ENCODE measurements at places on chromosomes 12 and 14. TPM values are rescaled to one million over a fixed set of nuclear protein-coding genes. Genes with fewer than 3 reads are reported as not detected.

The NKX2-8 gene
- not detected for polyA plus RNA-seq

- no peak for DNase-seq
Observed at GRCh38 chr14:92655419-92656201, 92.8 kb downstream of the LGMN start.

DNA sequence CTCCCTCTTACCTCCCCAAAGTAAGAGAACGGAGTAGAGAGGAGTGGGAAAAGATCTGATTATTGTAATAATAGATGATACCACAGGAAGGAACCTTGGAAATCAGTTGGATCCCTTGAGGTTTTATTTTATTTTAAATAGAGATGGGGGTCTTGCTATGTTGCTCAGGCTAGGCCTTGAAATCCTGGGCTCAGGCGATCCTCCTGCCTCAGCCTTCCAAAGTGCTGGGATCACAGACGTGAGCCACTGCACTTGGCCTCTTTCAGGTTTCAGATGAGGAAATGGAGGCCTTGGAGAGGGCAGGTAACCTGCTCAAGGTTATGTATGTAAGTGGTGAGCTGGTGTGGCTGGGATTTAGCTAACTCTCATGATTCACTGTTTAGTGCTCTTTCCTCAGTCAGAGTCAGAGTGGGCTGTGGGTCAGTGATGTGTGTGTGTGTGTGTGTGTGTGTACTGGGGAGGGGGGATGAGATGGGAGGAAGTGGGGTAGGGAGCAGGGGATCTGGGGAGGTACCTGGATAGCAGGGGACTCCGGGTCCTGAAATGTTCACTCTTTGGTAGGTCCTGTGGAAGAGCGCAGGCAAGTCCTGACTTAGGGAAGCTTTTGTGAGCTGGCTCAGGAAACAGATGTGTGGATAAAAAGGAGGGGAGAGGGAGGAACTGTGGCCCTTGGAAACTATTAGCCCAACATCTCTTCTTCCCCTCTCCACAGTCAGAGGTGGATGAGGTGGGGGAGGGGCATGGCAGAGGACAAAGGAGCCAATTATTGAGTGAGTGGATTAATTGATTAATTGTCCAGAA, 4.7 kb upstream of the CISTR start:
- no peak for DNase-seq

- DNase-seq, result no peak
Observed at GRCh38 chr14:30873308-30874119, 845 bp upstream of the COCH start.

- peak; percentile 55 for DNase-seq
Observed at GRCh38 chr14:73741386-73741875, 27.2 kb upstream of the PNMA1 start.

GRCh38 chr12:92987362-92987761, 58.3 kb upstream of the EEA1 start:
- peak; percentile 67 for DNase-seq
